GM06990 (cell line): ENCODE measurements at places on chromosomes 6 and 20.

- DNase-seq = no peak
Observed at GRCh38 chr6:109840796-109841195, 137.3 kb upstream of the GPR6 start.

DNA sequence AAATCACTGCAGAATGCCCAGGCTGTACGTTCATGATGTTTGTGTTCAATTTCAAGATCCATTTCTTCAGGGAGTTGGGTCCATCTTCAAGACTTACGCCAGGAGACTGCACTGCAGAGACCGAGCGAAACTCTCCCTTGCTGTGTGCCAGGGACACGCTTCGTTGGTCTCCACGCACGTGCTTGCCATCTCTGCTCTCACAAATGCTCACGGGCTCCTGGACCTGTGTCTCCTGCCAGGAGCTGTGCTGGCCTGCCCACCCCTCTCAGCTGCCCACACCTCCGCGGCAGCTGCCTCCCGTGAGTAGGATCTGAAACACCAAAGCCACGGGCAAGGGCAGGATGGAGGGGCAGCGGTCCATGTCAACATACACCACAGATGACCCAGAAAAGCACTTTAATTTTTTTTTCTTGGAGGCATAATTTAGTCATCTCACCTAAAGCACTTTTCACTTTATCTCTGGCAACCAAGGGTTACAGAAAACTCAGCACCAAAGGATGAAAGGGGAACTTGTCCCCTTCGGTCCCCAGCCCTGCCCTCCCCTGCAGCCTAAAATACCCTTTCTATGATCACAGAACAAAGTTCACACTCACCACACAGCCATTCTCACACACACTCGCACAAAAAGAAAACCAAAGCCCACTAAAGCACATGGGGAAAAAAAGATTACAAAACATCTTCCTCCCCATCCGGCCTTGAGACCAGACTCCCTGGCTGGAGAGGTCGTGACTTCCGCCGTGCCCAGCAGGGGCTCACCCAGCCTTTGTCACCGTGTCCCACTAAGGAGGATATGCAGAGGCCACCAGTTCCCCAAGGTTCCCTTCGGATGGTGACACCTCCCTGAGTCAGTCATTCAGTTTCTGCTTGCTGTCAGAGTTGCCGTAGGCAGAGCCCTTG, 137.9 kb downstream of the AGPAT4 start:
- DNase-seq = no peak

GRCh38 chr6:159739341-159739740, 12.0 kb downstream of the WTAP start:
- DNase-seq = no peak

GRCh38 chr6:2102966-2103365, 142.4 kb downstream of the GMDS start:
- no peak for DNase-seq

DNA sequence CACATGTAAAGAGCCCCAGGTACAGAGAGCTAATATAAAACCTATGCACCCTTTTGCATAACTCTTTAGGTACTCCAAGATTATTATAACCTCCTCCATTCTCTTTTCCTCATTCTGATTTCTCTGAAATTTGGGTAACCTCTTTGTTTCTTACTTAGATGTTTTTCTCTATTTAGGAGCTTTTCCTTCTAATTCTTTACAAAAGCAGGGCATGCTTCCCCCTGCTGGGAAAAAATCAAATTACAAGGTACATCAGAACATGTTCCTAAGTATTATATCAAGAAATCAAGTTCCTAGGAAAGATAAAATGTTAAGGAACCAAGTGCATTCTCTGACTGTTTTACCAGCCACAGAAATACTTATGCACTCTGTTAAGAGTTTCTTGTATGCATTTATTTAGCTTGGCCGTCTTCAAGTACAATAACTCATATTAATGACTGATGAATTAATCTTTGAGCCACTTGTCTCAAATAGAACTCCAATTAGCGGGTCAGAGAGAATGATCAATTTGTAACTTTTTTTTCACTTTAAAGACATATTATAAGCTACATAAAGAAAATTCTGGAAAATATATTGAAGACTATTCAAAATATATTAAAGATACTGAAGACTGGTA, 2.1 kb downstream of the KHDRBS2 start:
- no peak for DNase-seq

GRCh38 chr20:36717657-36718056, 28.2 kb downstream of the NDRG3 start:
- DNase-seq = no peak

- DNase-seq = no peak
Observed at GRCh38 chr6:15793288-15793687, 130.5 kb upstream of the DTNBP1 start.

GRCh38 chr6:43838276-43839036, 68.4 kb downstream of the VEGFA start:
- no peak for DNase-seq

GRCh38 chr6:123804014-123804786, 535 bp downstream of the NKAIN2 start:
- DNase-seq = peak; percentile 13

- no peak for DNase-seq
Observed at GRCh38 chr6:69852706-69853105, 13.7 kb upstream of the COL19A1 start.

GRCh38 chr6:155030148-155030720, 35.1 kb downstream of the TIAM2 start:
- no peak for DNase-seq

DNA sequence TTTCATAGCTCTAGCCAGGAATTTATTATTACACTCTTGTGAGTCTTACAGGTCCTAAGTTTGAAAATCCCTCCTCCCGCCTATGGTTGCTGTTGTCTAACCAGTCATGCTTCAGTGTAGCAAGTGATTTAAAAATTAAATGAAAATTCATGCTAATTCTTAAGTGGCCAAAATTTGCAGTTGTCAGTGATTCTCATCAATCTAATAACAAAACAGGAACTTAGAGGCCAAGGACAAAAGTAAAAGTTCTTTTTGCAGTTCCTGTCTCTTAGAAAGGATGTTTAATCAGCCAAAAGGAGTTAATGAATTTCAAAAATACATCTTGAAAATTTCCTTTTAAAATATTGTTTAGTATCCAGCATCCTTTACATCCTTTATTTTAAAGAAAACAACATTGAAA, 36.3 kb downstream of the VTA1 start:
- DNase-seq = no peak

DNA sequence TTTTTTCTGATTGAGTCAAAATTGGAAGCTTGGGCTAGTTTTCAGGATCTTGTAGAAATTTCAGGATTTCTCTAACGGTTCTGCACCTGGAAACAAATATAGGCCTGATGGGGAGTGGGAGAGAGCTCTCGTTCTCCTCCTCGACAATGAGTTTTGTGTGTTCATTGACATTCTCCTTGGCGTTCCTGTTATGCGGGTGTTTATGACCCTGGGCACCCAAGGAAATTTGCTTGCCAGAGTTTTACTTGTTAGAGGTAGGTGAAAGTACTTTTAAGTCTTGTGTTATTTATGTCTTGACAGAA, 2.2 kb downstream of the ASXL1 start:
- DNase-seq = no peak

DNA sequence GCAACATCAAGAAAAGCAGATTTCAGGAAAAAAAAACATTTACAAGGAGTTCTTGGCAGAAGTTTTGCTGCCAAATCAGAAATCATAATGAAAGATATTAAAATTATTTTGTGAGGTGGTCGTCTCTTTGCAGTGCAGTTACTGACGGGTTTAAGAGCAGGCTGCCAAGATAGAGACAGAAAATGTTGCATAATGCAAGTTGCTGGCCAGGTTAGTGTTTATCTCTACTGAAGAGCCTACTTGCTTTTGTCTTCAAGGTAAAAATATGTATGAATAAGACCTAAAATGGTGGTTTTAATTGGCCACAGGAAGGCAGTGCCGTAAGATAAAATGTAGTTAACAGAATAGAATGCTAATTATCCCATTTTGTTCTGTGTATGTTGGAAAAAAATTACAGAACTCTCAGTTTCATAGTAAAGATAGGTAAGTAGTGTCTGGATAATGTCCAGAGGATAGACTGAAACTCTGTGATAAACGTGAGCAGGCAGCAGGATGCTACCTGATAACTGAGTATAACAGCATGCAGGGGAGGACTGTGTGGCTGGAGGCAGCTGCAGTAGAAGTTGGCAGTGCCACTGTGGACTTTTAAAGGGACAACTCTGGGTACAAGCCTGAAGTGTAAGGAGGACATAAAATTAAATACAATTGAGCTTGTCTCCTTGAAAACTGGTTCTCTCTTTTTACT, 13.9 kb downstream of the FOXO3 start:
- DNase-seq = no peak

DNA sequence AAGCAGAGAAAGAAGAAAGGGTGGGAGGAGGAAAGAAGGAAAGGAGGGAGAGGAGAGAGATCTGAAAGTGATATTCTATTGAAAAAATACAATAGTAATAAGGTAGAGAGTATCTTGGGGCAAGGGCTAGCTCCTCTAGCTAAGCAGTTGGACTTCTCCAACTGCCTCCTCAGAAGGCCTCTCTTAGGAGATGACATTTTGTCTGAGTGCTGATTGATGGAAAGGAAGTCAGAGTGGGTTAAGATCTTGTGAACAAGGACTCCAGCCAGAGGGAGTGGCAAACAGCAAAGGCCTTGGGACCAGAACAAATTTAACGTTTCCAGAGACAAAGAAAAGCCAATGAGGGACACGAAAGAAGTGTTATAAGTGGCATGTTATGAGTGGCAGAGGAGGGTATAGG, 111.8 kb upstream of the TNFAIP3 start:
- no peak for DNase-seq

DNA sequence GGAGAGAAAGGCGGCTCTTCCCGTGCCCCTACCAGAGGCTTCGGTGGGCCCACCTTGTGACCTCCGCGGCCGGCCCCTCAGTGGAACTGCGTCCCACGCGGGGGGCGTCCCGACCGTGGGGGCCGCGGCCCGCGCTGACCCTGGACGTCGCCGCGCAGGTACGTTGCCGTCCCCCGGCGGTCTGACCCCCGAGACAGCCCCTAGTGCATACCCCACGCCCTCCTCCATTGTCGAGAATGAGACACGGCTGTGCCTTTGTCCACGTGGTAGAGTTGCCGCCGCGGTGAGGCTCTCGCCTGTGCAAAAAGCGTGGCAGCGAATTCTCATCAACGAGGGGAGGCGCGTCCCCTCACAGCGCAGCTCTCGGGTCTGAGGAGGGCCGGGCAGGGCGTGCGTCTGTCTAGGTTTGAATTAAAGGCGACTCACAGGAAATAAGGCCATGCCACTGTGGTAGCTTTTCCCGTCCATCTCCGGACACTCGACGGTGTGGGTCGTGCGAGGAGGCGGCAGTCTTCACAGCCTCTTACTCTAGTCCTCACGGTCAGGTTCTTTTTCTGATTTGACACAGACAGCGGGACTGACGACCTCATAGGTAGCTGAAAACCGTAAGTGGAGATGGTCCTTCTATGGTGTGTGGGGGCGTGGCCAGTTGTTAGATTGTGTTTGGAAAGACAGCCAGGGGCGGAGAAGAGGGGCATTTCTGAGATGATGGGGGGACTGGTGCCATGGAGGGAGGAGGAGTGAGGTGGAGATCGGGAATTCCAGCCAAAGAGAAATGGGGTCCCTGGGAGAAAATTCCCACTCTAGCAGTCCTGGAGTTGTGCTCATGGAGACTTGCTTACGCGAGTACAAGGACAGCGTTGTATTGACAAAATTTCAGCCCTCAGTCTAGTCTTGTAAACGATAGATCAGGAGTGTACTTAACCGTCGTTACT, 580 bp downstream of the NXT1 start:
- DNase-seq = peak; percentile 76

DNA sequence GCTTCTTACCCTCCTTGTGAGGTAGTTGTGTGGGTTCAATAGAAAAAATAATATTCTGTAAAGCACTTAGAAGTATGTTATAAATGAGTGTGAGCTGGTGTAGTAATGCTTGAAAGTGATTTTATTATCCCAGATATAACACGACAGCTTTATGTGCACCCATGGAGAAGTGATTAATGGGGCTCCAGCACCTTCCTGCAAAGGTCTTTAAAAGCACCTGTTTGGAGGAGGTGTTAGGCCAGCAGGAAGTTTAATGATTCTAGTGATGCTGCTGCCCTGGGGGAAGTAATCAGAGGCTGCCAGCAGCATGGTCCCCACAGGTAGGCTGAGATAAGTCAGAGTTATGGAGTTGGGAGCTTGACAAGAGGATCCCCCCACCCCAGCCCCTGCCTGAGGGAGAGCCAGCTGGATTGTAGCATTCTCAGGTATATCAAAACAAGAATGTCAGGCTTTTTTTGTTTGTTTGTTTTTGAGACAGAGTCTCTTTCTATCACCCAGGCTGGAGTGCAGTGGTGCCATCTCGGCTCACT, 166.3 kb downstream of the PHACTR1 start:
- no peak for DNase-seq

DNA sequence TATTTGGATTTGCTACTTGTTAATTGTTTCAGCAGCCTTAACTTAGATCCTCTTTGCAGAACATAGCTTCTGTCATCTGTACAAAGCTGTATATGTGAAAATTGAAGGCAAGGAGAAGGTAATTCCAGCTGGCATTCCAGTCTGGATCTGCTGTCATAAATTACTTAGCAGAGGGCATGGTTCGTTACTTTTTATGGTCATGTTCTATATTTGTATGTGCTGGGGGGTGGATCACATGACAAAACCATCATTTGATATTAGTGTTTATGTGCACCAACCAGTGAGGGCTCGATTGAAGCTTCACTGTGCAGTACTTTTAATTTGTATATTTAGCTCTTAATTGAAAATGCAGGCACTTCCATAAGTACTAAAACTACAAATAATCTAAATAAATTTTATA, 80.2 kb downstream of the CAP2 start:
- no peak for DNase-seq
